Endodermal cell (in vitro differentiated cells): ENCODE measurements at places on chromosomes 16 and 17.

DNA sequence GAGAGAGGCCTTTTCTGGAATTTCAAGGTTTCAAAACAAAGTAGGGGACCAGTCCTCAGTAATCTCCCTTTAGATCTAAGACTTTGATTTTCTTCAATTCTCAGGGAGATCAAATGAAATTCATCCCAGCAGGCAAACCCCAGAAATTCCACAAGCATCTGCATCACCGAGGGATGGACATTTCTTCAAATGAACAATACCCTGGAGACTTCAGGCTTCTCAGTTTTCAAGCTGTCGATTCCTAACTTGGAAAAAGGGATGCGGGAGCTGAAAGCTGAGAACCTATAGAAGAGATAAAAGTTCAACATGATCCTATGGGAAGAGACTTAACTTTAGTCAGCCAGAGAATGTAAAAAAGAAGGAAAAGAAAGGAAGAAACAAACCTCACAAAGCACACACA lies 296.9 kb upstream of the CDH5 start:
- DNase-seq: no peak

DNA sequence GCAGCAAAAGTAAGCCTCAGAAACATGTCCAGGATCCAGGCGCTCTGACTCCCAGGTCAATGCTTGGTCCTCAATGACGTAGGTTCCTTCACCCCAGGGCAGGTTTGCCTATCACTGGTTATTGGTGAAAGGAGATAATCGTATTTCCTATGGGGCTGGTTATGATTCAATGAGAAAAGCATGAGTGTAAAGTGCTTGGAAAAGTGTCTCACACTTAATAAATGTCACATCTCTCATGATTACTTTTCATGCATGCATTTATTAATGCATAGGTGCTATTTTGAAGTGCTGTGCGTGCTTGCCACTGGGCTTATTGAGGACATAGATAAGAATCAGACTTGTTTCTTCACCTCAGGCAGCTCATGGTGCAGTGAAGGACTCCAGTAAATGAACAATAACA lies 10.4 kb upstream of the CDH13 start:
- no peak for DNase-seq

- no peak for DNase-seq
These were observed 34.1 kb upstream of the CDC6 start for GRCh38 chr17:40253565-40253964.

DNA sequence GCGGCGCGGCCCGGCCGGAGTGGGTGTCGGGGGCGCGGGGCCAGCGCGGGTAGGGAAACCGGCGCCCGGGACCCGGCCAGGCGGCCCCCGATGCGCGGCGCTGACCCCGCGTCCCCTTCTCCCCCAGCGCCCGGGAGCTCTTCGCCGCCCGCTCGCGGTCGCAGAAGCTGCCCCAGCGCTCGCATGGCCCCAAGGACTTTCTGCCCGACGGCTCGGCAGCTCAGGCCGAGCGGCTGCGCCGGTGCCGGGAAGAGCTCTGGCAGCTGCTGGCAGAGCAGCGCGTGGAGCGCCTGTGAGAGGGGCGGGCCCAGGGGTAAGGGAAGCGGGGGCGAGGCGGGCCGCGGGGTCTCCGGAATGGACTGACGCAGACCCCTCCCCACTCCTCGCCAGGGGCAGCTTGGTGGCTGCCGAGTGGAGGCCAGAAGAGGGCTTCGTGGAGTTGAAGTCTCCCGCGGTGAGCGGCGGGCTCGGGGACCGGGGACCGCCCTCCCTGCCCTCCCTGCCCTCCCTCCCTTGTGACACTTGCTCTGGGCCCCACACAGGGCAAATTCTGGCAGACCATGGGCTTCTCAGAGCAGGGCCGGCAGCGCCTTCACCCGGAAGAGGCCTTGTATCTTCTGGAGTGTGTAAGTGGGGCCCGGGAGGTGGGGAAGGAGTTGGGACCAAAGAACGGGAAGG lies 430 bp downstream of the TSEN54 start:
- DNase-seq: peak; percentile 85

DNA sequence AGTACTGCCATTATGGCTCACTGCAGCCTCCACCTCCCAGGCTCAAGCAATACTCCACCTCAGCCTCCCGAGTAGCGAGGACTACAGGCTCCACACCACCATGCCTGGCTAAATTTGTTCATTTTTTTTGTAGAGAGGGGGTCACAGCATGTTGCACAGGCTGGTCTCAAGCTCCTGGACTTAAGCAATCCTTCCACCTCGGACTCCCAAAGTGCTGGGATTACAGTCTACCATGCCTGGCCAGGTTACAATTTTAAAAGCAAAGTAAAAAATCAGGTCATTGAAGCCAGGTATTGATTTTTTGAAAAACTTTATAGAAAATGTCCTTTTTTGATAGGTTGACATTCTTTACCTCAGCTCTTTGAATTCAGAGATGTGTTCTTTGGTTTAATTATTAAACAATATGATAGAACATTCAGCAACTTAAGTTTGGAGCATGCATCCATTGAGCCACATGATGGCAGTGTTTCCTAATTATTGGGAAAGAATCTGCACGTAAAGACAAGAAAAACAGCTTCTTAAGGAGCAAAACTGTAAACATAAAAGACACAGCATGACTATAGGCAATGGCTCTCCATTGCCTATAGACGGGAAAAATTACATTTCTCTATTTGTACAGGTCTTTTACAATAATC lies 1.7 kb upstream of the SLC16A11 start:
- peak; percentile 70 for DNase-seq

DNA sequence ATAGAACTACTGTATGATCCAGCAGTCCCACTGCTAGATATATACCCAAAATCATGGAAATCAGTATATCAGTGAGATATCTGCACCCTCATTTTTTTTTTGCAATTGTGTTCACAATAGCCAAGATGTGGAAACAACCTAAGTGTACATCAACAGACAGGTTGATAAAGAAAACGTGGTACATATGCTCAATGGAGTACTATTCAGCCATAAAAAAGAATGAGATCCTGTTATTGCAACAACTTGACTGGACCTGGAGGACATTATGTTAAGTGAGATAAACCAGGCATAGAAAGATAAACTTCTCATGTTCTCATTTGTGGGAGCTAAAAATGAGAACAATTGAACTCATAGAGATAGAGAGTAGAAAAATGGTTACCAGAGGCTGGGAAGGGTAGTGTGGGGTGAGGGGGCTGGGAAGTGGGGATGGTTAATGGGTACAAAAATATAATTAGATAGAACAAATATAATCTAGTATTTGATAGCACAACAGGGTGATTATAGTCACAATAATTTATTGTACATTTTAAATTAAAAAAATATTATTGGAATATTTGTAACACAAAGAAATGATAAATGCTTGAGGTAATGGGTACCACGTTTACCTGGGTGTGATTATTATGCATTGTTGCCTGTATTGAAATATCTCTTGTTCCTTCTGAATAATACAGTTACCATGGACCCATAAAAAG lies 7.8 kb upstream of the KRT10 start:
- no peak for DNase-seq
